ENCODE measurements at places on chromosomes 3 and 15.

DNA sequence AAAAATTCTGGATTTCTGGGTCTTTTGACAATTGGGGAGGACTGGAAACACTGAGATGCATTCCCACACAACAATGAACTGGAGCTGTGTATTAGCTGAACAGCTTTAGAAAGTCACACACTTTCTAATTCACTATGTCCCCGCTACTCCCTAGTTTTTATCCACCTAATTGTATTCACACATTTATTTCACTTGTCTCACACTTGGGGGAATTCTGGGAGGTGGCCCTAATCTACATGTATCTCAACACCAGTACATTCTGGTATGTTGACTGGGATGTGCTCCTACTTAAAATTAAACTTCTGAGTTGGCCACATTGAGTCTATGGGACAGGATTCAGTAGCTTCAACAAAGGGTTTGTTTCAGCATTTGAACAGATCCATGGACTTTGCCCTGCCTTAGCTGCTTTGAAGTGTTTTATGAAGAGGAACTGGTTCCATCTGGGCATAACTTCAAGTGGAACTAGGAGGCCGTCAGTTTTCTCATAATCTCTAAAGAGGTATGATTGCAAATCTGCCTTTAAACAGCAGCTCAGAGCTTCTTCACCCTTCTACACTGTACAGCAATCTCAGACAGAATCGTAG, 106.5 kb upstream of the CMC1 start:
- DNase-seq: no peak

DNA sequence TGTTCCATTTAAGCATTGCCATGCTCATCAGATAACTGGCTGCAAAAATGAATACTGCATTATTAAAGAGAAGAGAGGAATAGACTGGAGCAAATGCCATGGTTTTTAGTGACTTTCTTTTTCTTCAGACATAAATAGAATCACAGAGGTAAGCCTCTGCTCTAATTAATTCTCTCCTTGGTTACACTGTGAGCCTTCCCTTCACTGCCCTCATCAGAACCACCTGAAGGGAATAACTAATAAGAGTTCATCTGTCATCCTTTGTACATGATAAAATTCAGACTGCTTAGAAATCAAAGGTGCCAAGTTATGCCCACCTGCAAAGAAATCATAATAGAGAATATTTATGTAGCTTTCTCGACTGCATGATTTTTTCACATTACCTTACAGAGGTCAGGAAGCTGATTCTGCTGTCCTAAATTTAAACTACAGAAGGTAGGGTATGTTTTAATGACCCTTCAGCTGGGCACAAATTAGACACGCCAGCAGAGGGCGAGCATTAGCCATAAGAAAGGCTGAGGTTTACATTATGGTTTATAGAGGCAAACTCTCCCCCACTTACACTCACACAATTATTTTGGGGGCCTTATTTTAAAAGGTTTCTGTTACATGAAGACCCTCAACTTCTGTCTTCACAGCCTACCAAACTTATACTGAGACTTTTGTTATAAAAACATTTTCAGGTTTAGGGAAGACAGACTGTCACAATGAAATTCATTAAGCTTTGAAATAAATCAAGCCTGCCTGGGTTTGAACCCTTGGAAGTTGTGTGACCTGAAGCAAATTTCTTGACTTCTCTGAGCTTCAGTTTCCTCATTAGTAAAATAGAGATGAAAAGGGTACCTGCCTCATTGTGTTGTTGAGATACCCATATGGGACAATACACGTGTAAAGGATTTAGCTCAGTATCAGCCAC, 15.3 kb upstream of the UNC13C start:
- DNase-seq: peak; percentile 1

DNA sequence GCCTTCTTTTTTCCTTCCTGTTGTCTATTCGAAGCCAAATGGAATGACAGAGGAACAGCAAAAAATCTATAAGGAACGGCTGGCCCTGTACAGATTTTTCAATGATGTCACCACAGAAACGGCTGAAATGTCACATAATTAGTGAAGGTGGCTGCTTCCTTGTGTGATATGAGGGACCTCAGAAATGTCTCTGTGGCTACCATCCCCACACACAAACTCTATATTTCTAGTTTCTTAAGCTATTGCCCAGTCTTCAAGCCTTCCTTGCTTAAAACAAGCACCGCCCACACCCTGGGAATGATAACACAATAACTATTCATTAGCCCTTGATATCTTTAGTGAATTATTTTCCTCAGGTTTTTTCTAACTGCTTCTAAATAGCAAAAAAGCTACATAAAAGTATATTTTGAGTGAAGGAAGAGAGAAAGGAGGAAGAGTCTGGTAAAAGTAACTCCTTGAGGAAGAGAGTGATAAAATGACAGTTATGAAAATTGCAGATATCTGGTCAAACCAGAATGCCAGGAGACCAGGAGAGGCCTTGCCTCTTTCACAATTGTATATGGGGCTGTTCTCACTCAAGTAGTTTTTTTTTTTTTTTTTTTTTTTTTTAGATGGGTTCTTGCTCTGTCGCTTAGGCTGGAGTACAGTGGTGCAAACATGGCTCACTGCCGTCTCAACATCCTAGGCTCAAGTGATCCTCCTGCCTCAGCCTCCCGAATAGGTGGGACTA, 38.7 kb downstream of the FMN1 start:
- DNase-seq: no peak

DNA sequence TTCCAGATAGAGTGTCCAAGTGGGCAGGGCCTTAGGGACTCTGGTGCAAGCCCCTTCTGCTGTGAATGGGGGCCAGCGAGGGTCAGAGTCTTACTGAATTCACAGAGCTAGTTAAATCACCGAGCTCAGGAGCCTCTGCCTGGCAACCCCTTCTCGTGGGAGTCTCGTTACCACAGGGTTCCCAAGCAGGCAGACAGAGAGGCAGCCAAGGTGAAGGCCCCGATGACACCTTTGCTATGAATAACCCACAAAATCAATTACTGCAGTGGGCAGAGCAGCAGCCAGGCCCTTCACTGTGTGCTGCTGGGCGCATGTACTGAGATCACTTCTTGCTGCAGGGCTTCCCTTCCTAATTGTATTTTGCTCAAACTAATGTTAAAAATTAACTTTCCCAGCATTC, 56.9 kb downstream of the SPSB4 start:
- no peak for DNase-seq

DNA sequence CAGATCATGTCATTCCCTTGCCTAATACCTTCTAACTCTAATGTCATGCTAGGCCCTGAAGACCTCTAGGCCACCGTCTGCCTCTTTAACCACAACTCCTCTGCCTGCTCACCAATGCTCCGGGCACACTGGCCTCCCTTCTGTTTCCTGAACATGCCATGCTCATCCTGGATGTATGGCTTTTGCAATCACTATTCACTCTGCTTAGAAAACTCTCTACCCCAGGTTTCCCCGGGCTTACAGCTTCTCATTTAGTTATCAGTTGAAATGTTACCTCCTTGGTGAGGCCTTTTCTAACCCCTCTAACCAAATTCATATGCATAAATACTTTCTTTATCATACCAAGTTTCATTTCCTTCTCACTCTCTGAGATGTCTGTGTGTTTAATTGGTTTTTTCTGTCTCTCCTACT, 727.8 kb upstream of the CFAP20DC start:
- no peak for DNase-seq

DNA sequence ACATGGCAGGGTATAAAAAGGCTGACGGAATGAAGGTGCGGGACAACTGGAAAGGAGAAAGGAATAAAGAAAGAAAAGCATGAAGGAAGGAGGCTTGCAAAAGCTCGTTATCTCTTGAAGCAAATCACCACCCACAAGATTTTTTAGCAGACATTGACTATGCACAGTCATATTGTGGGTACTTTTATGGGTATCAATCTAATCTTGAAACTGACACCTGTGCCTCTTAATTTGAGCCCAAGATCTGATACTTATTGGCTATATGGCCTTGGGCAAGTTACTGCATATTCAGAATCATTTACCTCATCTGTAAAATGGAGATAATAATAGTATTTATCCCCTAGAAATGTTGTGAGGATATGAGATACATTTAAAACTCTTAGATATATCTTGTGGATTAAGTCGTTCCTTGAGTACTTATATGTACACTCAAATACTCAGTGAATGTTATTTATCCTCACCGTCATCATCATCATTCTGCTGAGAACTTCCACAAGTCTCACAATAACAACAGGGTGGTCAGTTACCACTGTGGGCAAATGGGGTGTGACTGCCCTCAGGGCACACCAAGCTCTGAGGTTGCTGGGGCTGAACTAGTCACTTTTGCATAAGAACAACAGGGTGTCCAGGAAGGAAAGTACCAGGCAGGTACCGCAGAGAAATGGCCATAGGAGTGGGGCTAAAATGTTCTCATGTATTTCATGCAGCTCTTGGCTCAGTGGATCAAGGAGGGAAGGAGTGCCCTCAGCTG, 266.1 kb downstream of the SLC9A9 start:
- no peak for DNase-seq

GRCh38 chr3:174957081-174957480, 97.9 kb downstream of the NAALADL2 start:
- peak; percentile 17 for DNase-seq

DNA sequence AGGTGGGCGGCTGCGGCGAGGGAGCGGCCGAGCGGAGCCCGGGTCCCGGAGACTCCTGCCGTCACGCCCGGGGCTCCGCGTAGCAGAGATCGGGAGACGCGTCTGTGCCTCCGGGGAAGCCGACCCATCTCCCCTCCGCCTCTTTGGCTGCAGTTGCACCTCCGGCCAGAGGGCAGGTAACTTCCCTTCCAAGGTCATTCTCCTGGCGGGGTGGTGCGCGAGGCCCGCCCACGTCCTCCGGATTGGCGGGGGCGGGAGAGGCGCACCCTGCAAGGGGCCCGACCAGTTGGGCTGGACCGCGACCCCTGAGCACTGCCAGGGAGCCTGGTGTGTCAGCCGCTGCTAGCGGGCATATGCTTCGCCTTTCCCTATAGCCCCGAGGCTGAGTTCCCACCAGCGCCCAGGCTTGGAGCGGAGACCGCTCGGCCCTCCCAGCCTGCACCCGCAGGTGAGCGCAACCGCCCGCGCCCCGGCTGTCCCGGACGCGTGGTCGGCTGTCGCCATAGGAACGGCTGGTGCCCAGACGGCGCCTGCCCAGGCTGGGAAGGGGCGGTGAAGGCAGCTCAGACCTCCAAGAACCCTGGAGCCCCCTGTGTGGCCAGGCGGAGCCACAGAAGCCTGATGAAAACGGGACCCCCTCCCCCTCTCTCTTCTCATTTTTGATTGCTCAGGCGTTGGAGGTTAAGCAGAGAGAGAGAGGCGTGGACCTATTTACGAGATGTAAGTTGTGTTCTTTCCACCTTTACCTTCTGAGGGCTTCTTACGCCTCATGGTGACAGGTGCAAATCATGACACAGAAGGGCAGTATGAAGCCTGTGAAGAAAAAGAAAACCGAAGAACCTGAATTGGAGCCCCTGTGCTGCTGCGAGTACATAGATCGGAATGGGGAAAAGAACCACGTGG, 453 bp downstream of the ZDHHC23 start:
- peak; percentile 33 for DNase-seq
